Frontal cortex (tissue), 4 donors: ENCODE measurements at places on chromosomes 11 and 22.

DNA sequence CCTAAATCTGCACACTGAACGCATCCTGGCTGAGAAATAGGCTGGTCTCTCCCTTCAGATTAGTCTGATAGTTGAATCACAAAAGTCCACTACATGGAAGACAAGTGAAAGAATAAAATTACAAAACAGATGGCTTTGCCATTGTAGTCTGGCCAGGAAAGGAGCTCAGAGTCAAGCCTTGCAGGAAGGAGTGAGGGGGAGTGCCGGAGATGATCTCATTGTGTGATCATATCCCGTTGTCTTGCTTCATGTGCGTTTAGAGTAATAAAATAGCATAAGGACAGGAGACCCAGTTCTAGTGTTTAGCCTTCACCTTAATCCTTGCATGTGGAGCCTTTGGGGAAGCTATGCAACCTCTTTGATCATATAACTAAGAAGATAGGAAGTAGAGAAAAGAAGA is 666.7 kb upstream of the RAG2 start:
- DNase-seq: no peak

- DNase-seq: no peak
Observed at GRCh38 chr11:62600367-62601121, 1.1 kb downstream of the MTA2 start.

GRCh38 chr22:35498026-35498800 is 42.4 kb upstream of the RASD2 start:
- DNase-seq: no peak

GRCh38 chr11:4026389-4026788 is 68.2 kb upstream of the RRM1 start:
- no peak for DNase-seq

DNA sequence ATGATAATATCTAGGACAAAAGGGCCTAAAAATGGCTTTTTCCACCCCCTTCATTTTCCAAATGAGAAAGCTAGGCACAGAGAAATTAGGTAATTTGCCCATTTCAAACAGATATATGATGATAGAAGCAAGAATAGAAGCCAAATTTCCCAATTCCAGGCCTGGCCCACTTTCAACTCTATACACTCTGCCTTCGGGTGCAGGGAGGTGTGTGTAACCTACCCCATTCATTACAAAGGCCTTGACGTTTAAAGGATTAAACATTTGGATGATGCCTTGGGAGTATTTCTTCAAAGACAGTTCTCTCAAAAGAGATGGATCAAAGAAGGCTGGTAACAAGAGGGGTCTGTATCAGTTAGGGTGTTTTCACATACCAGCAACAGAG is 134.1 kb downstream of the CCDC34 start:
- no peak for DNase-seq

DNA sequence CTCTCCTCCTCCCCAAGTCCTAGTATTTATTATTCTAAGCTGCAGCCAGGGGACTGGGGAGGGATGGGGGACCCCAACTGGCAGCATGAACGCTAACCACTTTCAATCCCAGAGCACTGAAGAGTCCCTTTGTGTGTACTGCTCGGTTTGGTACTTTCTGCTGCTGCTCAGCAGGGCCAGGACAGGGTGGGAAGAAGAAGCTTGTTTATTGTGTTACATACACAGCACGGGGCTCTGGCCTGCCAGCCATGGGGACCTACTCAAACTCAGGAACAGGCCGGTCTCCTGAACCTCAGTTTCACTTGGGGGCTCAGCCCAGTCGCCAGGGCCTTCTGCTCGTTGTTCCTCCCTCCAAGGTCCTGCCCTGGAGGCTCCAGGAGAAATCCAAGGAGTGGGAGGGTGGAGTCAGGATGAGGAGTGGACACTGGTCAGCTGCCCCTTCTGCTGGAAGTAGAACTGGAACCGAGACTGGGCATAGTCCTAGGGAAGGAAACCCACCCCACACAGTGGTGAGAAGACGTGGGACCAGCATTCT is 616 bp upstream of the CPT1B start:
- no peak for DNase-seq

GRCh38 chr11:134261626-134262488 is 8.5 kb downstream of the ACAD8 start:
- DNase-seq: no peak

DNA sequence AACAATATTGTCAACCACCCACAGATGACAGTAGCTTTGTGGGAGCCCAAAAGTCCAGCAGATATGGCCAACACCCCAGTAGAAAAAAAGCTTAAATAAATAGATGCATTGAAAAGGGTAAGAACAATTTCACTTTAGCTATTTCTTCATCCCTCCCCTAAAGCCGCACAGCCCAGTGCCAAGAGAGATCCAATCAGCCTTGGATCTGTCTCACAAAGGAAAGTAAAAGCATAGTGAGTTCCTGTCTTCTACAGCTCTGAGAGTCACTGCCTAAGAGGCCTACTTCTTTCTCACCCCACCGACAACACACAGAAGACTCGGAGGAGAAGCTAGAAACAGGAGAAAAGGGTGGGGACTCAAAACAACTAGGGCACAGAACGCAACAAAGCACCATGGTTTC is 196.4 kb downstream of the SBF2 start:
- DNase-seq: no peak

DNA sequence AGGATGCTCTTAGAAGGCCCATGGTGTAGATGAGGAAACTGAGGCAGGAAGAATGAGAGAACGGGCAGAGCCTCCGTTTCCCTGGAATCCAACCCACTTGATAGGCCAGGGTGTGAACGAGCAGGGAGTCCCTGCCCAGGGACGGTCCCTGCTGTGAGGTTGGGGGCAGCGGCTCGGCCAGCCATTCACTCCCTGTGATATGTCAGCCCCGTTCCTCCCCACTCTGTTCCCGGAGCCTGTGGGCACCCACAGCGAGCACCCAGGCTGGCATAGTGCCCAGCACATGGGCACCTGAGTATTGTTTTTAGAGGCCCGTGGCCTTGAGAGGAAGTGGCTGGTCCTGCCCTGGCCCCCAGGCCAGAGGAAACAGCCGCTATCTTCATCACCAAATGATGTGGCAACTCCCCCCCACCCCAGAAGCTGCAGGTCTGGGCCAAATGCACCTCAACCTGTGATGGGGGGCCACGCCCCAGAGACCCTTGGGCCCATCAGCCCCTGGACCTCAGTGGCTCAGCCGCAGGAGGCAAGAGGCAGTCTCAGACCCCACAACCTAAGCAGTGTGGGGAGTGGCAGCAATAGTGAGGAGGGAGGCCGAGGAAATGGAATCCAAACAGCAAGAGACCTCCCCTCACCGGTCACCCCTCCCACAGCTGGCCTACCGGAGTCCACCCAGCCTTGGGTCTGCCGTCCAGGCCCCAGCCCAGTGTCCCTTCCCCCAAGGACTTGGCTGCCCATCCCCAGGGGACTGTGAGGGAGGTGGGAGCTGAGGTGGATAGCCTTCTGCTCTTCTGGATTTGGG is 2.1 kb downstream of the ALDH3B1 start:
- DNase-seq: no peak

GRCh38 chr11:59574932-59575502 is 40.6 kb downstream of the OSBP start:
- no peak for DNase-seq

DNA sequence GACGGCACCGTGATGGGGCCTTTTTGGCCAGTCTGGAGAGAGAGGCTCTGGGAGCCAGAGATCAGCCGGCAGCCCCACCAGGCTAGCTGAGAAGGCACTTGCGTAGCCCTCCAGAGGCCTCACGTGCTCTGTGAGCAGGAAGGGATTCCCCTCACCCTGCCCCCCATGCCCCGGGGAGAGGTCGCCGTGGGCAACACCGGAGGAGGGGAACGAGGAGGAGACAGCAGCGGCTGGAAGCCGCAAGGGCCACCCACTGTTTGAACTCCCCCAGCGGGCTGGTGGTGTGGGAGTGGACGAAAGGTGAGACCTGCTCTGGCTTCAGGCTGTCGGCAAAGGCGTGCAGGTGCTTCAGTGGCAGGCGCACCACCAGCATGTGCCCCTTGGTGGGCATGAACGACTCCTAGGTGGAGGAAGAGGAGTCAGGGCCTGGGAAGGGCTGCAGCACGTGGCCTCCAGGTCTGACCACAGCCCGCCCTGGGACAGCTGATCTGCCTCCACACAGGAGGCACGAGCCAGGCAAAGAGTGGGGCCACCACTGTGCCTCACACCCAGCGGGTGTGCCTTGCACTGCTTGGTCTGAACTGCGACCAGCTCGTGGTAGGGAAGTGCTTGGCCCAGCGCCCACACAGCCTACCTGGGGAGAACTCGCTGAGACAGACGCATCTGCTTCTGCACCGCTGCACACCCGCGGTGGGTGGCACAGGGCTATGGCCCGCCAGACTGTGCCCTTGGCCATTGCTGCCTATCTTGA is 99.9 kb downstream of the MED15 start:
- DNase-seq: no peak

DNA sequence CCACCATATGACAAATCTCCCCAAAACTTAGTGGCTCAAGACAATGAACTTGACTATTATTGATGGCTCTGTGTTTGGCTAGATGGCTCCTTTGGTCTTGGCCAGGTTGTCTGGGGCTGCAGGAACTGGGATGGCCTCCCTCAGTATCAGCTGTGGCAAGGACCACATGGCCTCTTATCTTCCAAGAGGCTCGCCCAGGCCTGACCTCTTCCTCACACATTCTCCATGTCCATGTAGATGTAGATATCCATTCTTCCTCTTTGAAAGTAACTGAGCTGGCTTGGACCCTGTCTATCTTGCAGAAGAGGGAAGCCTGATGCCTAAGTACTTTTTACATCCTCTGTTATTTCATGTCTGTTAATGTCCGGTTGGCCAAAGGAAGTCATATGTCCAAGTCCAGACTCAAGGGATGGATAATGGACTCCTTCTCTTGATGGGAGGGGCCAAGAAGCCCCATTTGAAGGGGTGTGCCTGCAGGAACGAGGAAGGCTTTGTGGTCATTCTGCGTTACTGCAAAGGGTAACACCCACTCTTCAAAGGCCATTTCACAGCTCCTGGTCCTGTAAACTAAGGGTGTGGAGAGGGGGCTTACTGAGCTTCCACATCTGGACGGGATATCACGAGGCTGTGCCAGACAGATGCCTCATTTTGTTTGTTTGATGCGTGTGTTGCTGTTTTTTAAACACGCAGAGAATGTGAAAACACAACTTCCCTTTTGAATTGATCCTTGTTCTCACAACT is 87.1 kb downstream of the GRIK4 start:
- DNase-seq: no peak

DNA sequence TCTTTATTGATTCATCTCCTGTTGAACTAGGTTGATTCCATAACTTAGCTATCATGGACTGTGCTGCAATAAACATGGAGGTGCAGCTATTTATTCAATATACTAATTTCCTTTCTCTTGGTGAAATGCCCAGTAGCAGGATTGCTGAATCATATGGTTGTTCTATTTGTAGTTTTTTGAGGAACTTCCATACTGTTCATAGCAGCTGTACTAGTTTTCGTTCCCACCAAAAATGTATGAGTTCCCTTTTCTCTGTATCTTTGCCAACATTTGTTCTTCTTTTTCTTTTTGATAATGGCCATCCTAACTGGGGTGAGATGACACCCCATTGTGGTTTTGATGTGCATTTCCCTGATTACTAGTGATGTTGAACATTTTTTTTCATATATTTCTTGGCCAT is 87.2 kb upstream of the NAV2 start:
- DNase-seq: no peak

- DNase-seq: no peak
Observed at GRCh38 chr22:34604312-34604711, 461.6 kb upstream of the ISX start.

DNA sequence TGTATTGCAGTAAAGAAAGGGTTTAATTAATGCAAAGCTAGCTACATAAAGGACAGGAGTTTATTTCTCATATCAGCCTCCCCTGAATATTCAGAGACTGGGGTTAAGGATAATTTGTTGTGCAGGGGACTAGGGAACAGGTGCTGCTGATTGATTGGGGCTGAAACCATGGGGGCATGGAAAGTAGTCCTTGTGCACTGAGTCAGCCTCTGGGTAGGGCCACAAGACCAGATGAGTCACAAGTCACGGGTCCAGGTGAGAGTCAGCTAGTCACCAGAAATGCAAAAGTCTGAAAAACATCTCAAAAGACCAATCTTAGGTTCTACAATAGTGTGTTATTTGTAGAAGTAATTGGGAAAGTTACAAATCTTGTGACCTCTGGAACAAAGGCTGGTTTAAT is 32.9 kb upstream of the SYT13 start:
- no peak for DNase-seq

DNA sequence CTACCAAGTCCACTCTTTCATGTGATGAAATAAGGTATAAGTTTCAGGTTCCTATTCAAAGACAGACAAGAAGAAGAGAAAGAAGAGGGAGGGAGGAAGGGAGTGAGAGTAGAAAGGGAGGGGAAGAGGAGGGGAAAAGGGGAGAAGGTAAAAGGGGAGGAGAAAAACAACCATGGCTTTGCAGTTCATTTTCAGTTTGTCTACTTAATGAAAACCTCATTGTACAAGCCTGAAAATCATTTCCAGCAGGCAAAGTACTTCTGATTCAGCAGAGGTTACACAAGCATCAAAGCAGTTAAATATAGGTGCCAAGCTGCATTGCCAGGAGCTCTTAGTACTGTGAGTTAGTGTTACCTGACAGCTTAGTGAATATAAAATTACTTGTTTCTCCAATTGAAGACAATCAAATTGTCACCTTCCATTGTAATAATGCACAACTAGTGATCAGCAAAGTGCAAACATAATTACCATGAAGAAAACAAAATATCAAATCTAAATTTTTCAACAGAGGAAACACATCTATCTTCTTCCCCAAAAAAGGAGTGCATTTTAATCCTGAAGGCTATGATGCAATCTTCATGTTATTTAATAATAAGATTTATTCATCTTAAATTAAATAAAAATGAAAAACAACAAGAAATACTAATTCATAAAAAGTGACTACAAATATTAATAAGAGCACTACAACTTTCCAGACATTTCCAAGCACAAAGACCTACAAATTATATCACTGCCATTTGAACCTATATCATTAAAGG is 8.2 kb downstream of the SOX6 start:
- no peak for DNase-seq

GRCh38 chr22:18114495-18114894 is 3.9 kb downstream of the TUBA8 start:
- no peak for DNase-seq

DNA sequence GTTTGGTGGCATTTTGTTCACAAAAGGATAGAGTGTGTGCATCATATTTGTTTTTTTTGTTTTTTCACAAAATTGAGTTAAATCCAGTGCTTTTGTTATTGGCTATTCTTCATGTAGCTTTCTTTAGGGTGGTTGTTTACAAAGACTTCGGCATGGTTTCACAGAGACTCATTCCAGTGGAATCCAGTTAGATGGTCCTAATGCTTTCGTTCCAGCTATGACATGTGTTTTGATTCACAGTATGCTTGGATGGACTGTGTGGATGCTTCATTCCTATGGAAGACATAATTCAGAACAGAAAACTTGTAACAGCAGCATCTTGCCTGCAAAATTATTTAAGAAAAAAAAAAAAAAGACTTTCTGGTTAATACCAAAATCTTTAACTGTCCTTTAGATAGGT is 97.9 kb downstream of the PDHX start:
- no peak for DNase-seq

GRCh38 chr11:100229086-100229485 is 458.0 kb upstream of the ARHGAP42 start:
- no peak for DNase-seq

- no peak for DNase-seq
Observed at GRCh38 chr11:36385121-36385970, 89.3 kb downstream of the PRR5L start.
